ENCODE measurements at places on chromosomes 5 and 9. TPM values are rescaled to one million over a fixed set of nuclear protein-coding genes. Genes with fewer than 3 reads are reported as not detected.

The CARD6 gene
- 9.6 TPM for total RNA-seq

The CTSV gene
- total RNA-seq, result 0.14 TPM

GRCh38 chr5:7876867-7877266 is 7.9 kb downstream of the MTRR start:
- no peak for DNase-seq

- peak; percentile 62 for DNase-seq
These were observed 889 bp downstream of the PDLIM4 start for GRCh38 chr5:132258102-132259068.

- no peak for DNase-seq
These were observed 739.5 kb upstream of the GRAMD2B start for GRCh38 chr5:125683669-125684068.

DNA sequence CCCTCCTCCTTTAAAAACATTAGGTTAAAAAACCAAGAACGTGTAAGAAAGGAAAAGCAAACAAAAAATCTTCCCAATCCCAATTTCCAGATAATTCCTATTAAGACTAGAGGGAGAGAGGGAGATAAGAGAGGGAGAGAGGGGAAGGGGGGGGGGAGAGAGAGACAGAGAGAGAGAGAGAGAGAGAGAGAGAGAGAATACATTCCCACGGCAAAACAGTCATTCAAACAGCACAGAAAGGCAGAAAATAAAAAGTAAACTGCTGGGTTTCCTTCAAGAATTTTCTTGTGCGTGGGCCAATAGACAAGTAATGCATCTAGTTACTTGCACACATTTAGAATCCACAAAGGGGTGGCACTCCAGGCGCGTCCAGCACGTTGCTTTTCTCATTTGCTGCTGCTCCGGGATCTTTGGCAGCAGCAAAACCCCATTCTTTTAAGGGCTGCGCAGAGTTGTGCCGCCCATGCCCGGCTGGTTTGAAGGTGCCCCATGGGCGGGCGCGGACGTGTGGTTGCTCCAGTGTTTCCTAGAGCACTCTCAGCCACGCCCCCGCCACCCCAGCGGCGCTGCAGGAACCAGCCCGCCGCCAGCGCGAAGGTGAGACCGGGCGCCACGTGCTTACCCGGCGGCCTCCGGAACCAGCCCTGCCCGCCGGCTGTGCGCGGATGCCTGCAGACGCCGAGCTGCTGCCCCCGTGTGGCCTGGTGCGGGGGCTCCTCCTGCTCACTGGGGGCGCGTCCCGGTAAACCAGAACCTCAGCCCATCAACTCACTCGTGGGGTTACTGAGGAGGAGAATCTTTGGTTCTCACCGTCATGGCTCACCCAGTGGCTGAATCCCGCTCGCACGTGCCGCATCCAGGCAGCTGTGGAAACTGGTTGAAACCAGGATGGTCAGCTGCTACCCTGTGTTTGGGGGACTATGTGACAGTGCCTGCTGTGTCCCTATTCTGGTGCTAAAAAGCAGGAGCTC is 44.6 kb downstream of the STC2 start:
- peak; percentile 81 for DNase-seq

Data from right cardiac atrium (tissue), 5 donors.